ENCODE measurements at places on chromosomes 3 and 15.

DNA sequence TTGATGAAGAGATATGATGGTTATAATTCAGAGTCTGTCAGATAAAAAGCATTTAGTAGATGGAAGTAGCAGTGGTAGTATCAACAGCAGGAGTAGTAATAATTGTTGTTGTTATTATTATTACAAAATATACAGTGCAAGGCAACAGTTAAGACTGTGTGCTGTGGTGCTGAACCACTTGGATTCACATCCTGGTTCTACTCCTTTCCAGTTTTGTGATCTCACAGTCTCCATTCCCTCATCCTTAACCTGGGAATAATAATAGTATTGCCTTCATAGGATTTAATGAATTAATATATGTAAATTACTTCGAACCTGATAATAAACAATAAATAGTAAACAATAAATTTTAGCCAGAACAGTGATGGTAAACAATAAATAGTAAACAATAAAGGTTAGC, 37.1 kb upstream of the TSC22D2 start:
- DNase-seq: no peak

GRCh38 chr15:33994005-33994615, 25.8 kb downstream of the CHRM5 start:
- DNase-seq: no peak

GRCh38 chr3:50490424-50490823, 13.0 kb downstream of the CACNA2D2 start:
- DNase-seq: no peak

DNA sequence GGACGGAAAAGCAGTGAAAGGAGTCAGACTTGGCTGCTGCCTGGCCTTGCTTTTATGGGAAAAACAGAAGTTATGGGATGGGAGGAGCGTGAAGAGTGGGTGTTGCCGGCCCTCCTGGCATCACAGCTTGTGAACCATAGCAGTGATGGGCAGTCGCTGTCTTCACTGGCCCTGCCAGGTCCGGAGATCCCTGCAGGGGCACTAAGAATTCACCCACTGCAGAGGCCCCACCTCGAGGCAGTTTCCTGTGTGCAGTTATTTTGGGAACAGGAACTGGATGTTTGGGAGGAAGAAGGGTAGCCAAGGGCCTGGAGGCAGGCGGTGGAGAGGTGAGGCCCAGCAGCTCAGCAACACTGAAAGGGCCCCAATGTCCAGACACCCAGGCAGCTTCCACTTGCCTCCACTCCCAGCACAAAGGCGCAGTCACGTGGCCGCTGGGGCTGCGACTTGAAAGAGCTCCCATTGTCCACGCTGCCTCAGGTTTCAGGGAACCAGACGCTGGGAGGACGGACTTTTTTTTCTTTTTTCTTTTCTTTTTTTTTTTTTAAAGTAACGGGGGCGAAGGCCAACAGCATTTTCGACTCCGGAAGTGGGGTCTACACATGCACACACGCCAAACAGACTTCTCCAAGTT, 255.6 kb downstream of the ZNF621 start:
- DNase-seq: peak; percentile 82

- DNase-seq: no peak
These were observed 88.3 kb downstream of the KLF15 start for GRCh38 chr3:126268866-126269265.

Measured in NCI-H2029 (cell line).